ENCODE measurements at places on chromosomes 4 and X.

GRCh38 chrX:8037593-8038348 is 110.6 kb upstream of the PNPLA4 start:
- no peak for DNase-seq

DNA sequence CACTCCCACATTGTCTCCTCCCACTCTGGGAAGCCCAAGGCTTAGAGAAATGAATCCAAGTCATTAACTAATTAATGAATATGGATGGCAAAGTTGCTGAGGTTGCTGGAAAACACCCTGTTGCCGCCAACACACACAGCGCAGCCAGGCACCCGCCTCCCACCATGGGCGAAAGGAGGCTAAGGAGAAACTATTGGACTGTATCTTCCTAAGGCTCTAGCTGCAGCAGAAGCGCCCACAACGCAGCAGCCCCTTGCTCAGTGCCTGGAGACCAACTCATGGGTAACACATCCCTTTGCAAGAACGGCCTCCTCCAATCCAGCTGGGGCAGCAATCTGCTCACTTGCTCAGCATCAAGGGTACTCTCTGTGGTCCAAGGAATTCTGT is 34.2 kb downstream of the TSC22D3 start:
- DNase-seq = no peak

DNA sequence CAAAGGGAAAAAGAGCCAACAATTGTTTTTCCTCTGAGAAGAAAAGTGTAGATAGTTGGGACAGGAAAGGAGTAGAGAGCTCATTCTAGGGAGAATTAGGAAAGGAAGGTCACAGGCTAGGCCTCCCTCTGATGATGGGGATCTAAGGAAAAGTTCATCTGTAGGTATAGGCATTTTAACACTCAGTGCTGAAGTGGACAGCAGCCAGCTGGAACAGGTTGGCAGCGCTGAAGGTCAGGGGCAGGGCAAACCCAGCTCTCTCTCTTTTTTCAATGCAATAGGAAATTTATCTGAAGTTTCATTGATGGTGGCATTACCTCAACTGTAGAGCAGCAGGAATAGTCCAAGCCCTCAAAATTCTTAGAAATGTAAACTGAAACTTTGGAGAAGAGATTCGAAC is 98.5 kb upstream of the ETNPPL start:
- no peak for DNase-seq

DNA sequence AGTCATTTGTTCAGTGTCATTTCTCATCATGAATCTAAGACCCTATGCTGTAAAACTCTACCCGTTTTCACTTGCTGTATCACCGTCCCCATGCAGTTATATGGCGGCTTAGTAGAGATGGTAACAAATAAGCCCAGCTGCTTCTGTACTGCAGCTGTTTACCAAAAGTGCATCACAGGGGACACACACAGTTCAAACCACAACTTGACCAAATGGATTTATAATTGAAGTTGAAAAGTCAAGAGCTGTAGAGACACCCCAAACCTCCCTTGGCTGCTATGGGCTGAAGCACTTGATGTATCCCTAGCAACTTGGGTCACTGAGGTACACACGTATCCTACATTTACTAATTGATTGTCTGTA is 219.0 kb upstream of the FGF13 start:
- no peak for DNase-seq
